ENCODE measurements at places on chromosomes 7 and 10.

- no peak for DNase-seq
Measured at GRCh38 chr10:35304649-35305048, 31.7 kb upstream of the CCNY start.

DNA sequence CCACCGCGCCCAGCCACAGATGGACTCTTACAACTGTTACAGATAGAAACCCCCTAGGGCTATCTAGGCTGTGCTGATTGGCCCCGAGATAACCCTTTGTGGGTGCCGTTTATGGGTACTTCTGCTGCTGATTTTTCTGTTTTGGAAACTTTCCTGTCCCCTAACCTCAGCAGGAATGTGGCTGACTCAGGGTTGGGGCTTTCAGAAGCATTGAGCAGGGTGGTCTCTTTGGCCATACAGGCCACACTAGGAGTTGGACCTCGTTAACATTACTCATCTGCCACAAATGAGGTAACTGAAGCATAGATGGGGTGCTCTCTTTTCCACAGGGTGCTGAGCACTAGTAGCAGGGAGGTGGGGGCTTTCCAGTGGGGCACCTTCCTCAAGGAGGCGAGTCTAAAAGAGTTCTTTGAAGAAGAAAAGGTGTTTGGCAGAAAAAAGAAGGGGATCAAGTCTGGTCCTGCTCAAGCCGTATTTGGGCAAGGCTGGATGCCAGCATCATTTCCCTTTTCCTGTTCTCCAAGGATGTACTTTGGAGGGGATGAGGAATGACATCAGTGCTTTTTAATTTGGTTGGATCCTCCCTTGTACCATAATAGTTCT, 6.4 kb downstream of the ZSCAN25 start:
- no peak for DNase-seq

- no peak for DNase-seq
Measured at GRCh38 chr7:54596747-54597146, 54.6 kb downstream of the VSTM2A start.

- DNase-seq, result no peak
Measured at GRCh38 chr10:18099415-18099814, 40.8 kb upstream of the CACNB2 start.

- no peak for DNase-seq
Measured at GRCh38 chr7:129367349-129367699, 66.9 kb upstream of the STRIP2 start.

GRCh38 chr7:95330204-95330960, 6.0 kb upstream of the PON1 start:
- peak; percentile 47 for DNase-seq

- no peak for DNase-seq
Measured at GRCh38 chr10:122089311-122090017, 100.5 kb downstream of the TACC2 start.

- DNase-seq, result no peak
Measured at GRCh38 chr7:155761162-155761561, 51.1 kb downstream of the SHH start.

DNA sequence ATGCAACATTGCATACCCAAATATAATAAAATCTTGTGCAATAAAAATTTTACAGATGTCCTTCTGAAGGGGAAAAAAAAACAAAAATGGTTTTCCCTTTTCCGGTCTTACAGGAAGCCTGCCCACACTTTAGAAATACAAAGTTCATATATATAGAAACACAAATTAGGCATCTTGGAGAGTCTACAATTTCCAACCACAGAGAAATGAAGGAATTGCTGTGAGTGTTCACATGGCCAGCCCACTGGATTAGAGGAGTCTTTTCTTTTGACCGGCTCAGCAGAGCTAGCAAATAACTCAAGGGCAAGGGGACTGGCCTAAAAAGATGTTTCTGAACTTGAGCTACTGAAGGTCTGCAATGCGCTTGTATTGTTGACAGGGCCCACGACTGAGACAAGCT, 92.4 kb downstream of the GLI3 start:
- peak; percentile 66 for DNase-seq

- DNase-seq, result no peak
Measured at GRCh38 chr10:72466018-72466417, 111.3 kb upstream of the DNAJB12 start.

- DNase-seq, result no peak
Measured at GRCh38 chr10:102965311-102965851, 47.3 kb downstream of the CNNM2 start.

DNA sequence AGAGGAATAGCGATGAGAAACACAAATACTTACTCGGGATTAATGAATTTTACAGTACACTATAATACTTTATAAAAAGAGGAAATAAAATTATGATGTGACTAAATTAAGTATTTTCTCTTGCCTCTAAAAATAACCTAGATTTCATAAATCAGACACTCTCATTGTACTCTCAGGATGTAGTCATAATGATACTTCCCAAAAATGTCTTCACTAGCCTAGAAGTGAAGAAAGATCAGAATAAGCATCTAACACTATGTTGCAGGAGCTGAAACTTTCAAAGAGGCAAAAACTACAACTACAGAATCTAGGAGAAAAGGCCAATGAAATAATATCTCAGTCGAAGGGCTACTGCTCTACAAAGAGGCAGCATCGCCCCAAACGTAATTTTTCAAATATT, 49.4 kb downstream of the DNAJC1 start:
- no peak for DNase-seq

- no peak for DNase-seq
Measured at GRCh38 chr10:77862595-77862994, 64.0 kb downstream of the DLG5 start.
